NCI-H460 (cell line): ENCODE measurements at places on chromosomes 12 and 14. TPM values are rescaled to one million over a fixed set of nuclear protein-coding genes. Genes with fewer than 3 reads are reported as not detected.

The GDF3 gene
- total RNA-seq, result not detected in 2 replicates

The BAZ2A gene
- total RNA-seq, result 30.4 and 32.4 TPM in 2 replicates

The RAD9B gene
- total RNA-seq, result 0.12 and 0.43 TPM in 2 replicates

The SRRM4 gene
- total RNA-seq, result 0.03 TPM in 1 of 2 replicates, not detected in the other

The ANG gene
- 12.5 and 14.7 TPM in 2 replicates for total RNA-seq

The PLCZ1 gene
- total RNA-seq, result not detected in 2 replicates

The RNASE4 gene
- 22.9 and 36.7 TPM in 2 replicates for total RNA-seq
